ENCODE measurements at places on chromosomes 2 and 18.

DNA sequence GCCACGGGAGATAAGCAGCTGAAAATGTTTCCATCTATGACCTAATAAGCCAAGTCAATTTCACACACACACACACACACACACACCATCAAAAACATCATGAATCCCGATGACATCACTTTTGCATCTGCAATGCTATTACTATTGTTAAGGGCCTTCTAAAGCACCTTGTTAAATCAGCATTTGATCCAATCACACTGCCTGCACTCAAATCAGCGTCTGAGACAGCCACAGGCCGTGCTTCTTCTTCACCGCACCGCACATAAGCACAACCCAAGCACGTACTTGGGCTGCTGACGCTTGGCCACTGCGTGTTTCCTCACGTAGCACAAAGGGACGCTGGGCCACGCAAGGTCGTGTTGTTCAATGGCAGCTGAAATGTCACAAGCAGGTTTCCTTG is 15.8 kb upstream of the MTCL1 start:
- DNase-seq, result no peak

GRCh38 chr2:21024198-21024597 is 19.7 kb downstream of the APOB start:
- DNase-seq, result no peak

DNA sequence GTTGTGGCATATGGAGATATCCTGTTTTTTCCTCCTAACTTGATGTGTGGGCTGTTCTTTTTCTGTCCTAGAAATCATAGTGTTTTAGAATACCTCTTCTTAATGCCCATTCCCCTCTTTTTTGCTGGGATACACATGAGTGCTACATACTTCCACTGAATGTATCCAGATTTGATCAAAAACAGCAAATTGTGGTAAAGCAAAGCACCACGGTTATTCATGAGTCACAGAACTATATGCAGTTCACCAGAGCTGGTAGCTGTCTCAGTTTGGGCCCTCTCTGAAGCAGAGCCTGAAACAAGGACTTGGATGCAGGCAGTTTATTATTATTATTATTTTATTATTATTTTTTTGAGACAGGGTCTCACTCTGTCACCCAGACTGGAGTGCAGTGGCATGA is 69.9 kb upstream of the CTLA4 start:
- no peak for DNase-seq

DNA sequence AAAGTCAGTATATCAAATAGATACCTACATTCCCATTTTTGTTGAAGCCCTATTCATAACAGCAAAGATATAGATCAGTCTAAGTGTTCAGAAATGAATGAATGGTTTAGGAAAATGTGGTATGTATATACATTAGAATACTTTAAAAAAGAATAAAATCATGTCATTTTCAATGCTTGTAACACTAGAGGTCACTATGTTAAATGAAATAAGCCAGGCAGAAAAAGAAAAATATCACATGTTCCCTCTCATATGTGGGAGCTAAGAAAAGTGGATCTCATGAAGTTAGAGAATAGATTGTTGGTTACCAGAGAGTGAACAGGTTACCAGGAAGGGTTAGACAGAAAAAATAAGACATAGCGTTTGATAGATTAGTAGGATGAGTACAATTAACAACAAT is 1111.0 kb upstream of the SLC39A10 start:
- no peak for DNase-seq

GRCh38 chr18:57022716-57023115 is 124.2 kb upstream of the BOD1L2 start:
- DNase-seq, result no peak

- DNase-seq, result peak; percentile 86
These were observed 82.3 kb downstream of the STPG4 start for GRCh38 chr2:47072728-47073191.

DNA sequence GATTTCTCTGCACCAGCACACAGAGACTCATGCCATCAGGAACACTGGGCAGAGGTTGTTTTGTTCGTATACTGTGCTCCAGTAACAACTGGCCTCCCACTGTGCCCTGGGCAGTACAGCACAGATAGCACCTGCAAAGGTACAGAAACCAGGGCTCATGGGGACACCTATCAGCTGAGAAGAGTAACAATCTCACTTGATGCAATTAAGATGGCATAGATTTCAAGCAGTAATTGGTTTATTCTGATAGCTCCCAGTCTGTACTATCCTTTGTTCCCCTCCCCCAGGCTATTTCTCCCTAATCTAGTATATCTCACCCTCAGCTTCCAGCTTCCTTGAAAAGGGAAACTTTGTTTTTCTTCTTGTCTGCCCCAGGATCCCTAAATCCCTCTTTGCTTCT is 343.9 kb upstream of the MMADHC start:
- no peak for DNase-seq
